ENCODE measurements at places on chromosomes 7 and 10.

DNA sequence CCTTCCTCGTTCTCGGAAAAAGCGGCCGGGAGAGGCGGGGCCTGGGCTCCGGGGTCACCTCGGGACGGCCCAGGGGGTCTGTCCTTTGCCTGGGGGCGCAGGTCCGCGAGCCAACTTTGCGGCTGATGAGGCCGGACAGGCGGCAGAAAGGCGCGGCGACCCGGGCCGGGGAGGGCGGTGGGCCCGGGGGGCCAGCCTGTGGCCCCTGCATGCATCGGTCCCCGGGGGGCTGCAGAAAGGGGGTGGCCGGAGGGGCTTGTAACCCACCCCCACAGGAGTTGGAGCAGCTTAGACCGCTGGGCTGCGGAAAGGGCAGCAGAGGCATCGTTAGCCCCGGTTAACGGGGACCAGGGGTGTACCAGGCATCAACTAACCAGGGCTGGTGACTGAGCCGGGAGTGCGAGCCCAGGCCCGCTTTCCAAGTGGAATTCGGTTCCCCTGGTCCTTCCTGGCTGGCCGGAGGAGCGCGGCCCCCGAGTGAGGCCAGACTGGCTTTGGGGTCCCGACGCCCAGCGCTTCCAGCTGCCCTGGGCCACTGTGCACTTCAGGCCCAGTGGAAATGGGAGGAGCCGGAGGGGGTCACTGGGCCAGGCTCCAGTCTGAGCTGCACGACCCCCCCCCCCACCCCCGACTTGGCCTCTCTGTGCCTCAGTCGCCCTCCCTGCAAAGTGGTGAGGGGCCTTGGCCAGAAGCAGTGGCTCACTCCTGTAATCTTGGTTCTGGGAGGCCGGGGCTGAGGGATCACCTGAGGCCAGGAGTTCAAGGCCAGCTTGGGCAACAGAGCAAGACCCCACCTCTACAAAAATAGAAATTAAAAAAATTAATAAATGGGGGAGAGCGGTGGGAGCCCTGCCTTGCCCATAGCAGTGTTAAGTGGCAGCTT is 919 bp downstream of the SLC29A4 start:
- DNase-seq = no peak

- DNase-seq = no peak
Measured at GRCh38 chr7:7795630-7796121, 77.3 kb upstream of the RPA3 start.

DNA sequence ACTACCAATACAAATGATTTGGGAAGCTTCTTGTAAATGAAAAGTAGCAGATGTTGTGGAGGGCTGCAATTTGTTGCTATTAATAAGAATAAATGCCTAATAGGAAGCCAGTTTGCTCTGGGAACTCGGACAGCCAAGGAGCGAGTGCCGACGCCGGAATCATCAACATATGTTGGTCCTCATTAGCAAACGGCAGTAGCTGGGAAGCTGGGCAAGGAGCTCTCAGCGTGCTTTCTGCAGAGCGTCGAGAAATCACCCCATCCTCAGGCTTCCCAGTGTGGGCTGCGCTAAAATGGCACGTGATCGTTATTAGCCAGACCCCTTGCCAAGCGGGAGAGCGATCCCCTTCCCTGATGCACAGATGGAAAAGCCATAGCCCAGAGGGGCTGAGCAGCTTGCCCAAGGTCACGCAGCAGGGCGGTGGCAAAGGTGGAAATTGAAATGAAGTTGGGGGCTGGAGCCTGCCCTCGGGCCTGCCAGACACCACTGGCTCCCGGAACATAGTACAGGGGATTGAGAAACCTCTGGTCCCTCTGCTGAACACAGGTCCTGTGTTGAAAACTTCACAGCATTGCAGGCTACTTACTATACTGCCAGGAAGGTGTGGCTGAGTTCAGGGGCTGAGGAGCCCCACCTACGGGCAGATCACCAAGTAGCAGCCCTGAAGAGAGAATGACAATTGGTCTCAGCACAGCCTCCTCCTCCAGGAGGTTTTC is 326.9 kb downstream of the PLXNA4 start:
- DNase-seq = peak; percentile 27

- no peak for DNase-seq
Measured at GRCh38 chr10:78330884-78331283, 297.2 kb downstream of the RPS24 start.

DNA sequence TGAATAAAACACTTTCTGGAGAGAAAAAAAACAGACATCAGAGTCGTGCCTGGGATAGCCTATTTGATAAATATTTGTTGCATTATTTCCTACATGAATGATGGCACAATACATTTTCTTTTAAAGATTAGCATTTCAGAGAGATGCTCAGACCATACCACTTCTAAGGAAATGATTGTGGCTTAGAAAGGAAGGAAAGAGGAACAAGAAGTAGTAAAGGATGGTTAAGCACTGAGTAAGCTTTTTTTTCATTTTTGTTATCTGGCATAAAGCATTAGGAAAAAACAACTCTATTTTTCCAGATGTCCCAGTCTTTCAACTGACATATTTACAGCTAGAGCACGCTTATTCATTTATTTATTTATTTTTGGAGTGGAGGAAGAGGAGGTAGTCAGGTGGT is 258.8 kb upstream of the TEX47 start:
- DNase-seq = no peak

GRCh38 chr7:74217455-74218342 is 7.9 kb downstream of the LAT2 start:
- peak; percentile 59 for DNase-seq

- no peak for DNase-seq
Measured at GRCh38 chr10:94645285-94645684, 38.2 kb upstream of the CYP2C18 start.

GRCh38 chr10:30987463-30987862 is 44.2 kb downstream of the ZNF438 start:
- DNase-seq = no peak

DNA sequence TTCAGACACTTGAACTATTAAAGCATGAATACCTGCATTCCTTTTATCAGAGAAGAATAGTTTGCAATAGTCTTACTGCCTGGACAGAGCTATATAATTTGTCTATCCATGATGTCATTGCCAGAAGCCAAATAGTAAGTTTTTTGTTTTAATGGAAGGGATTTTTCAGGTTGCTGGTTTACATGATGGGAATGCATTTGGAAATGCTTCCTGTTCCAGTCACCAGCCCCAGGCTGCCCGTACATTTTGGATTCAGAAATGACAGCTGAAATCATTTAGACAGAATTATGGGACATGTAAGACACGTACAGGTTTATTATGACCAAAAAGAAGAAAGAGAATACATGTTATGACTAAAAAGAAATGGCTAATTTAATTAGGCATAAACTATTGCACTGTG is 293.1 kb downstream of the CDK14 start:
- no peak for DNase-seq

DNA sequence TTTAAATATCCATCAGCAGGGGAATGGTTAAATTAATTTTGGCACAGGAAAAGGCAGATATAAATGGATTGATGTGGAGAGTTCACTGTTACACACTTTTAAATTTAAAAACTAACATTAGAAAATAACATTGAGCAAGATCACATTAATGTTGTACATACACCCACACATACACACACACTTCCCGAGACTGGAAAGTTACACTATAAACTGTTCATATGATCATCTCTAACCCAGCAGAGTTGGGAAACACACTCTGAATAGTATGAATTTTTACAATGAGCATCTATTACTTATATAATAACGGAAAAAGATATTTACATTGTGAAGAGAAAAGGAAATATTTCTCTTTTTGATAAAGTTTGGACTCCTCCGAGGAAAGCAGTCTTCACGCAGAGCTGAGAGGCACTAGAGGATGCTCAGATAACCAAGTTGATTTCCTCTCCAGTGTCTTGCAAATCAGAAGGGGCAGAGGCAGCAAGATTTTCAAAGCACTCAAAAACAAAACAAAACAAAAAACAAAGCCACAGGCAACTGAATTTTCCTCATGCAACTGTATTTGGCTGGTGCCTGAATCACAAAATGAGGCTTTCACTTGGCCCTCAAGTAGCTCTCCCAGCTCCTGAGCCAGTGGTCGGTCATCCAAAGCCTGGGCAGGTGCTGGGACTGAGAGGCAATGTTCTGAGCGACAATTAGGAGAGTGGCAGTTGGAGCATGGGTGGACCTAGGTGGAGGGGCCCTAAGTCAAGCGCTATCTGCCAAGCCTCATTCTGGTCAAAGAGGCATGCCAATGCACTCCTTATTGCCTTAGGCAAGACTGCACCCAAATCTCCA is 10.5 kb upstream of the GATAD1 start:
- DNase-seq = no peak

GRCh38 chr10:60099998-60100747 is 193.8 kb upstream of the CCDC6 start:
- peak; percentile 44 for DNase-seq

- no peak for DNase-seq
Measured at GRCh38 chr10:14150526-14150925, 180.2 kb downstream of the FRMD4A start.

DNA sequence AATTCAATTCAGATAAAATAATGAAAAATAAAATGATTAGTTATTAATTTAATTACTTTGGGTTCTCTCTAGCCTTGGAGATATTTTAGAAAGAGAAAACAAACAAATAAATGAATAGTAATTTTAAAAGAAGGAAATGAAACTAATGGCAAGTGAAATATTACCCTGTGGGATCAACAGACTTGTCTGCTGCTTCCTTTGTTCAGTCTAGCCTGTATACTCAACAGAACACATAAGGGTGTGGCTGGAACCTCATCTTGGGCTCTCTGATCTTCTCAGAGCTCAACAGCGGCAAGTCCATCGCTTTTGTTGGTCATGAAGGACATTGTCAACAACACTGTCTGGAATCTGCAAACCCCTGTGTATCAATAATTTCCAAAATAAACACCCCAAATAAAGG is 904.9 kb downstream of the IPMK start:
- DNase-seq = no peak

- DNase-seq = no peak
Measured at GRCh38 chr10:13087986-13088618, 11.9 kb upstream of the OPTN start.

- DNase-seq = no peak
Measured at GRCh38 chr10:124300735-124301134, 118.0 kb downstream of the OAT start.

DNA sequence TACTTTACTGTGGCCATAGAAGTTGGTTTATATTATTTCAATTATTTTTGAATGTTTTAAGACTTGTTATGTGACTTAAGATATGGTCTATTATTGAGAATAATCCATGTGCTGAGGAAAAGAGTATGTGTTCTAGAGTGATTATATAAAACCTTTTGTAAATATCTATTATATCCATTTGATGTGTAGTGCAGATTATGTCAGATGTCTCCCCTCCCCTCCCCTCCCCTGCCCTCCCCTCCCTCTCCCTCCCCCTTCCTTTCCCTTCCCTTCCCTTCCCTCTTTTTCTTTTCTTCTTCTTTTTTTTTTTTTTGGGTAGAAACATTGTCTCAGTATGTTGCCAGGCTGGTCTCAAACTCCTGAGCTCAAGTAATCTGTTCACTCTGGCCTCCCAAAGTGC is 8.3 kb upstream of the CYP2C8 start:
- no peak for DNase-seq

DNA sequence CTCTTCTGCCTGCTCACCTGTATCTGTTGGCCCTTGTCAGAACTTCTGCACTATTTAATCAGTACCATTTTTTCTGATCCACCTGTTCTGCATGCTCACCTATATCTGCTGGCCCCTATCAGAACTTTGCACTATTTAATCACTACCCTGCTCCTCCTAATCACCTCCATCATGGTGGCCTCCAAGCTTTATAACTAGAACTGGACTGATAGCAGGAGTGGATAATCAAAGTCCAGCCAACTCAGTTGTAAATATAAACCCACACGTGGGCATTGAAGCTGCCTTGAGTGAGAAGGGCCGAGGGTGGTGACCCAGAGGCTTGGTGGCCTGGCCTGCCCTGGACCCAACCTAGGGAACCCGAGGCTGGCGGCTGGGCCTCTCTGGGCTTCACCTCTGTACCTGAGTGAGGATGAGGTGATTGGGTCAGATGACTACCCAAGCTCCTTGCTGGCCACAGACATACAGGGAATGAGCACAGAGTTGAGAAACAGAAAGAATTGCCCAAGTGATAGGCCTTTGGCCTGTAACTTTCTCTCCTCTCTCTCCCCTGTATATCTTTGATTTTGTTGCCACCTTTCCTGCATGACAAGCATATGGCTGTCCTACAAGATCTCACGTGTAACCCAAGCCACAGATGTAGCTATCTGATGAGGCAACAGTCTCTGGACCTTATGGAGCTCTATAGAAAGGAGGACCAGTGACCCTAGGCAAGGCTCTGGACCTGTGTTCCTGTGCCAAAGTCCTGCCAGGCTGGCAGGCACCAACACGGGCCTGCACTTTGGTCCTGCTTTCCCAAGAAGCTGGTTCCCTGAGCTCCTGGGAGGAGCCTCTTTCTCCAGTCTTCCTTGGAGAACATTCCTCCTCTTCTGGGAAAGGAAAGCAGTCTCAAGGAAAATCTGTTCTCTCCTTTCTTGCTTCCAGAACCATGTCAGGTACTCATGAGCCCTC is 23.4 kb upstream of the FAM3C start:
- DNase-seq = no peak

DNA sequence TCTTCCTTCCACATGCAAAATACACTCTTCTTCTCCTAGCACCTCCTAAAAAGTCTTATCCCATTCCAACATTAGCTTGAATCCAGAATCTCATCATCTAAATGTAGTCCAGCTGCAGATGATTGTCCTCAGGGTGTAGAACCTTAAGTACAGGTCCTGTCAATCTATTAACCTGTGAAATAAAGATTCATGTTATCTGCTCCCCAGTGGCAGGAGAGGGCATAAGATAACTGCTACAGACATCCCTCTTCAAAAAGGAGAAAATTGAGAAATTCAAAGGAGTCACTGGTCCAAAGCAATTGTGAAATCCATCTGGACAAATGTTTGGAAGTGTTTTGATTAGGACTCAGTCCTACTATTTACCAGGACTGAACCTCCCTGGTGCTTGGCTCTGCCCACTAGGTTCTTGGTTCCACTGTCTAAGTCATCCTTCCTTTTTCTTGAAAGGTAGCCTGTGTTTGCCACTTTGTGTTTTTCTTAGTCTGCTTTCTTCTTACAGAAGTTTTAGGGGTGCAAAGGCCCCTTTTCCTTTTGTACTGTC is 96.2 kb downstream of the ADD3 start:
- DNase-seq = no peak

DNA sequence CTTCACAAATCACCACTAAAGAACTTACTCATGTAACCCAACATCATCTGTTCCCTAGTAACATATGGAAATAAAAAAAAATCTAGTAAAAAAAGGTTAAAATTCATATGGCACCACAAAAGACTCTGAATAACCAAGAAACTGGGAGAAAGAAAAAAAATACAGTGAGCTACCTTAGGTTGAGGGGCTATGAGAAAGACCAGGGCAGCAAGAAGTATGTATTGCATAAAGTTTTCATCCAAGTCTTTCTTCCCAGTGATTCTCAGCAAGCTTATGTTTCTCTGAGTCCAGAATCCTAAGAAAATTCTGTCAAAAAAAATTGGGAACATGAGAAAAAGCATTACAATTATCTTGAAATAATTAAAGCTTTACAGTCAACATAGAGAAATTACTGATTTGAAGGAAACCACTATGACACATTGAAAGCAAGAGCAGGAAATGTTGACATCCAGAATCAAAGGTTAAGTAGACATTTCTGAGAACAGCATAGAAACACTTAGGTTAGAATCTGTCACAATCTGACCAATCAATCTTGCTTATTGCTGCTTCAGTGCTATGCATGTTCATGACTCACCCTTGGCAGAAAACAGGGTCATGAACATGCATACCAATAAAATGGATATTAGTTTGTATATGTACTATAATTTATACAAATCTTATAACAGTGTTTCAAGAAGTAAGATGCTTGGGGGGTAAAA is 494.0 kb upstream of the POT1 start:
- DNase-seq = no peak
